ENCODE measurements at places on chromosomes 7 and 10.

GRCh38 chr7:13745530-13745929 is 243.9 kb downstream of the ETV1 start:
- DNase-seq: no peak

DNA sequence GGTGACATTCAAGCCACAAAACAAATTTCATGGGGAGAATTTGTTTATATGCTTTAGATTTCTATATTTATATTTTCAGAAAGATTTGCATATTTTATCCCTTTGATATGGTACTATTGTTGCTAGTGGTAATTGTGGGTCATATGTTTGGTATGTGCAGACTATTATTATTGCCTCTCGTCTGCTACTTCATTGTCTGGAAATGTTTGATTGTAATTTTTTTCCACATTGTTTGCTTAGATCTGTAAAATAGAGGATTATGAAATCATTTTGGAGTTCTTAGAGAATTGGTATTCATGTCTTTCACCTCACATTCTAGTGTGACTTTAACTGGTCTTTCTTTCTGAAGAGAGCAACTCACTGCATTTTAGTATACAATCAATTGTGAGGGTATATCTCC is 44.7 kb downstream of the MYO3A start:
- DNase-seq: no peak

DNA sequence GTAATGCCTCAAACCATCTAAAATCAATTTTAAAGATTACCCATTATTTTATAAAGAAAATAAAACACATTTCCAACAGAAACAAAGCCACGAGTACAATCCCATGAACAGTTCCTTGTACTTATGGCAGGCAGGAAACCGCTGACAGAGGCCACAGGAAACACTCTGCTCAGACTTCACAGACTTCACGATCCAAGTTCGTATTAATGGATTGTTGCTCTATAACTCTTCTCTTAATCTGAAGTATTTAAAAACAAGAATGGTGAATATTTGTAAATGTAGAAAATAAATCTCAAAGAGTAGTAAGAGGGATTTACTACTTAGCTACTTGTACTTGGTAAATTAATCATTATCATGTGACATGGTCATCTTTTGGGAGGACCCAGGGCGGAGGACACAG is 78.3 kb downstream of the SNX10 start:
- no peak for DNase-seq

DNA sequence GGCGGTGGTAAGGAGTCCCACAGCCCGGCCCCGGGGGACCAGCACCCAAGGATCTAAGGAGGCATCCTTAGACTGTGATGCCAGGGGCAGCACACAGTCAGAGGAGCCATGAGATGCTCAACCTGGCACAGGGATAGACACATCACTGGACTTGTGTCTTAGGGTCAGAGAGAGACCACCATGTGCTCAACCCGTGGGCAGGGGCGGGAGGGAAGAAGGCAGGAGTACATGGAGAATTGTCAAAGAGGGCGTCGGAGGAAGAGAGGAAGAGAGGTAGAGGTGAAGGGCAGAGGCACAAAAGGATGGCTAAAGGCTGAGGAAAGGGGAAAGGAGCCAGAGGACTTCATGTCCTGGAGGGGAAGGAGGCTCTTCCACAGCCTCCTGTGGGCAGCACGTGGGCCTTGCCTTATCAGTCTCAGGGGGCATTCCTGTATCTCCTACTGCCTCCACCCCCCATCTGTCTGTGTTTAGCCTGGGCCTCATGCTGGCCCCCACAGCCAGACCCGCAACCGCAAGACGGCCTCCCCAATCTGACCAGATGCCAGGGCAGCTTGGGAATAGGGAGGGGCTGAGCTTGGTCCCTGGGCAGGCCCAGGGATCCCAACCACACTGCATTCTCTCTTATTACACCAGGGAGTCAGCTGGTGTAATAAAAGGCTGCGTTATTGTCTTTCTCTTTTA is 2.2 kb downstream of the ADCY1 start:
- no peak for DNase-seq

GRCh38 chr7:48637382-48637781 is 287.0 kb upstream of the CDC14C start:
- no peak for DNase-seq
